ENCODE measurements at places on chromosomes 4 and X.

- peak; percentile 4 for DNase-seq
These were observed 429.1 kb upstream of the FTHL17 start for GRCh38 chrX:31500921-31501320.

DNA sequence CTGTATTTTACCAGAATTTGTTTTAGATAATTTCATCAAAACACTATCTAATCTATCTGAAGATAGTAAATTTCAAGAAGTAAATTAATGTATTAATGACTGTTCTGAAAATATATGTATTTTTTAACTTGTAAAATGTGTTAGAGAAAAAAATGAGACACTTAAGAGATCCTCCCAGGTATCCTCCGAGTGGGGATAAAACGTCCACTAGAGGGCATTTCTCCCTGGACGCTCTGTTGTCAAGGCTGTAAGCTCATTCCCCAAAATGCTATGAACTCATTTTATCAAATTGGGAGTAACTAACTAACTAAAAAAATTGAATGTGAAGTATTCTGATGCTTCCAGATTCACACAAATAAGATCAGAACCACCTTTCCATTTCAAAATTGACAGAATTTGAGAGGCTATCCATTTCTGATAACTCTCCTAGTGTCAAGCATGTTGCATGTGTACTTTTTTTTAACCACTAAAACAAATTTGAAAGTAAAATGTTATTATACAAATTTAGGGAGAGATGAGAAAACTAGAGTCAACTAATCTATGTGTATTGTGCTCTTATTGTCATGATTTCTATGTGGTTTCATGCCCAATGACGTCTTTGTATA lies 337.3 kb upstream of the HS3ST1 start:
- DNase-seq: peak; percentile 68

- DNase-seq: no peak
These were observed 94.8 kb downstream of the LARP7 start for GRCh38 chr4:112731715-112732114.

- no peak for DNase-seq
These were observed 5.5 kb downstream of the SAT1 start for GRCh38 chrX:23788521-23788920.

DNA sequence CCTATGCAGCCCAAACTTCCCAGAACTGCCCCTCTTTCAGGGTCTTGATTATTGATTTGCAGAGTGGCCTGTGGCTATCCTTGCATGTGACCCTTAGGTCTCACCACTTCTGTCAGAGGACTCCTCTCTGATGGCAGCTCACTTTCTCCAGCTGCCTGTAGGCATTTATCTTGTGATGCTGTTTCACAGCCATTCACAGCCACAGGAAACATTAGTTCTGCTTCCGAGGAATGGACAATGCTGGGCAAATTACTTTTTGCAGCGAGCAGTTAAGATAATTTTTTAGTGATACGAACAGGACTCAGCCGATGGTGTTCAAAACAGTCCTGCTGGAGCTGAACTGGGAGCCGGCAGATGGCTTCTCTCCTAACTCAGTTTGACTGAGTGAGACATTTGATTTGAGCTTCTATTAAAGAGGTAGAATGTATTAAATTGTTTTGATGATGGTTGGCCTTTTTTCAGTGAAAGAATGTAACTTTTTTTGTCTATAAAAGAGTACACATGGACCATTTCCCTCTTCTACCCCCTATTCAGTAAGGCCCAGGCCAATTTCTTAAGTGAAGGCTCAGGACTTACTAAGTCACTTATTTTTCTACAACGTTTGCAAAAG lies 58.4 kb upstream of the TMEM150C start:
- DNase-seq: no peak

GRCh38 chr4:161546902-161547301 lies 616.9 kb downstream of the FSTL5 start:
- DNase-seq: peak; percentile 43

GRCh38 chr4:53605783-53606182 lies 14.5 kb upstream of the LNX1 start:
- DNase-seq: no peak

GRCh38 chr4:95411371-95412088 lies 137.2 kb downstream of the UNC5C start:
- no peak for DNase-seq

- DNase-seq: no peak
These were observed 209.7 kb downstream of the SPRY1 start for GRCh38 chr4:123606336-123606735.

DNA sequence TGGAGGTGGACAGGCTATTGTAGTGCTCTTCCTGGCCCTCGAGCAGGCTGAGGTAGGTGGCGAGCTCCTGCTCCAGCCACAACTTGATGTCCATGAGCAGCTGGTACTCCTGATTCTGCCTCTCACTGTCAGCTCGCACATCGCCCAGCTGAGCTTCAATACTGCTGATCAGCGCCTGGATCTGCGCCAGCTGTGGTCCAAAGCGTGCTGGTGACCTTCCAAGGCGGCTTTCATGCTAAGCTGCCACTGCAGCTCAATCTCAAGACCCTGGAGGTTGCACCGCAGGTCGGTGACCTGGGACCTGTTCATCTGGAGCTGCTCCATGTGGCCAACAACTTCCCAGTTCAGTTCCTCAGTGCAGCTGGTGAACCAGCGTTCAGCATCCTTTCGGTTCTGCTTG lies 31.2 kb downstream of the LRIT3 start:
- DNase-seq: no peak

DNA sequence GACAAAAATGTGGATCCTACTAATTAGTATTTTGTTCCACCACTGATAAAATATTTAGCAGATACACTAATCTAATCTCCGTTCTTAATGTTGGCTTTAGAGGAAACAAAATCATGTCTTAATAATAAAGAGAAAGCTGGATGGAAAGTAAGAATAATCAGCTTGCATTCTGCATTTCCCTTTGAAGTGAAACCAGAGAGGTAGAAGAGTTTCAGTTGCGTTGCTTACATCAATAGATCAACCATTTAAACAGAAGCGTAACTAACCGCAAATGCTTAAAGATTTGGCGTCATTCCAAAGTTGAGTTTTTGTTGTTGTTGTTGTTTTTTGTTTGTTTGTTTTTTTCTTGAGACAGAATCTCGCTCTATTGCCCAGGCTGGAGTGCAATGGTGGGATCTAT lies 168.9 kb downstream of the TRIML1 start:
- no peak for DNase-seq

DNA sequence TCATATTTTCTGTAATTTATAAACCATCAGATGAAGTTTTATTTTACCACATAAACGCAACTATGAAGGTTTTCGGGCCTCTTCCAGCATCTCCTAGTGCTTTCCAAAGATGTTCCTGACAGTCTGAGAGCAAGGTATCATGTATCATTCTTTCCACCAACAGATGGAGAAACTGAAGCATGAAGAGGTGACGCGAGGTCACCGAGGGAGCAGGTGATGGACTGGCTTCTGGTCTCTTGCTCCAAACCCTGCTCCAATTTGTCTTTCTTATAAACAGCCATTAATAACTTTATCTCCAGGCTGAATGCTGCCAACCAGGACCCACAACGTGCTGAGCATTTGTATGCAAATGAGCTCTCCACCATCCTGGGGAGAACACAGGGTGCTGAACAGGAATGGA lies 86.3 kb upstream of the MAML3 start:
- DNase-seq: no peak

DNA sequence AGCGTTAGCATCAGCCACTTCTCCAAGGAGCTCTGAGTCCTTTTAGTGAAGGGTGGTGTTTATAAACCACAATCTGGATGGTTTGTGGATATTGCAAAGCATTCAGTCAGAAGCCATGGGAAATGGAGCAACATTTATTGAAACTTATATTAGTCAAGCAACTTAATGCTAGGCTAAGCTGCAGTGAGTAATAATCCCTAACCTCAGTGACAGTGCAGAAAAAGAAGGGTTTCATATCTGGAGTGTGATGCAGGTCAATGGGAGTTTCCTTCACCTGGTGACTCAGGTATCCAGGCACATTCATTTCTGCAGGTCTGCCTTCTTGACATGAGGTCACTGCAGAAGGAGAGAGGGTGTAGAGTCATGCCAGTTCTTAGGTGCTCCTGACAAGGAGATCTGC lies 10.4 kb upstream of the DRD5 start:
- peak; percentile 96 for DNase-seq

DNA sequence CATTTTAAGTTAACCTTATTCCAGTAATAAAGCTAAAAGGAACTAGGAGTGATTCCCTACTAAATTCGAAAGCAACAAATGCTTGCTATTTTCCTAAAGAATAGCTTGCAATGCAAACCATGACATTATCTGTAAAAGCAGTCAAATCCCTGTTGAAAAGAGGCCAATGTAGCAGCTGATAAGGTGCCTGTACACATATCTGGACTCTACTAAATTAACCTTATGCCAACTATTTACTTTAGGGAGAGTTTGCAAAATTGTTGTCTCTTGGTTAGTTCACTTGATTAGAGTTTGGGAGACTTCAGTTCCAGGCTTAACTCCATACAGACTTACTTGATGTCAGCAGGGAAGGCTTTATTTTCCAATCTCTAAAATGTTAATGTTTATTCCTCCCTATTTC lies 6.0 kb downstream of the IL13RA2 start:
- no peak for DNase-seq

DNA sequence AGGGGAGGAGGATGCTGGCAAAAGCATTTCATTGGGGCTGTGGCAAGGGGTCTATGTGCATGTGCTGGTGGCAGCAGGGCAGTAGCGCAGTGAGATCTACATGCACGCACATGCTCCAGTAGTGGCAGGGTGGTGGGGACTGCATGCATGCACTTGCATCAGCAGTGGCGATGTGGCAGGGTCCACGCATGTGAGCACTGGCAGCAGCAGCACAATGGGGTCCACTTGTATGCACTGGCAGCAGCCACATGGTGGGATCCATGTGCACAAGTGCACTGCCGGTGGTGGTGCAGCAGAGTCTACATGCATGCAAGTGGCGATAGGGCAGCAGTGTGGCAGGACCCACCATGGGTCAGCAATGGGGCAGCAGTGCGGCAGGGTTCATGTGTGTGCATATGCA lies 233.1 kb downstream of the THOC2 start:
- DNase-seq: no peak

- no peak for DNase-seq
These were observed 9.8 kb upstream of the CISD2 start for GRCh38 chr4:102858828-102859464.

GRCh38 chrX:46178763-46179162 lies 366.5 kb downstream of the ZNF674 start:
- DNase-seq: no peak

DNA sequence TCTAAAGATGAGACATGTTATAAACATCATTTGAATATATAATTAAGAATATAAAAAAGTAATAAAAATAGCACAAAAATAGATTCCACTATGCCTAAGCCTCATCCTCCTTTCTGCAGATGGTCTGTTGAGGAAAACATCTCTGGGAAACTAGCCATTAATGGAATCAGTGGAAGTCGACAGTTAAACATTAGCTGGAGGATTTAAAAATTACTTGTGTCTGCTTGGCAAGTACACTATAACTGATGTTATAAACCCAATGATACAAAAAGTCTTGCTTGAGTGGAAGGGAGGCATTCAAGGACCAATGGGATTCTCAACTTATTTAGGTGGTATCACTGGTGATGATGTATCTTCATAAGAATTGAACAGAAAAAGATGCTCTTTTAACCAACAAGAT lies 1598.3 kb downstream of the PCDH18 start:
- no peak for DNase-seq

DNA sequence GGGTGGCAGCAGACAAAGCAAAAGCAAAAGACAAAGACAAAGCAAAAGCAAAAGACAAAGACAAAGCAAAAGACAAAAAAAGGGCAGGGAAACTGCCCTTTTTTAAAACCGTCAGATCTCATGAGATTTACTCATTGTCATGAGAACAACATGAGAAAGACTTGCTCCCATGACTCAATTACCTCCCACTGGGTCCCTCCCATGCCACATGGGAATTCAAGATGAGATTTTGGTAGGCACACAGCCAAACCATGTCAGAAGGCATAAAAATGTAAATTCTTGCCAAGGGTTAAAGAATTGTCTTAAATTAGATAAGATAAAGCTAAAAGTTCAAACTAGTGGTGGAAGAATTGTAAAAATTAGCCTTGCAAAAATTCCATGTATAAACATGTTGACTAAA lies 419.7 kb downstream of the TRAM1L1 start:
- no peak for DNase-seq

GRCh38 chr4:124961138-124961750 lies 248.7 kb upstream of the ANKRD50 start:
- DNase-seq: no peak

- DNase-seq: peak; percentile 24
These were observed 6.8 kb downstream of the AKAP17A start for GRCh38 chrX:1598021-1598875.

GRCh38 chrX:120561634-120562568 lies 1.1 kb upstream of the CUL4B start:
- no peak for DNase-seq

GRCh38 chr4:37601531-37601930 lies 84.6 kb downstream of the RELL1 start:
- peak; percentile 82 for DNase-seq

DNA sequence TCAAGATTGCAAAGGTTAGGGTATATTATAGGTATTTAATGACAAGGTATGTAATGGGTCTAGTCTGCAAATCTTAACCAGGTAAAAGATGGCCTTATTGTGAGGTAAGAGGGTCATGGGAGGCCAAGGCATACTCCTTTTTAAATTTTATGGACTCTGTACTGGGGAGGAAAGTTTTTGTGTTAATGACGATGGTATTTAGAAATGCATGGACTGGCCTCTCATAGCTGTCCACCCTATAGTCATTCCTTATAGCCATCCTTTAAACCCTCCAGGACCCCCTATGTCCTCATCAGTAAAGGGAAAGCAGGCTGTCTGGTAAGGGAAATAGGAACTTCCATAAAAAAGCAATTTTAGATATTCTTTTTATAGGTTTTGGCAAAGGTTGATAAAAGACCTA lies 1.5 kb downstream of the AIMP1 start:
- DNase-seq: no peak

- DNase-seq: no peak
These were observed 33.6 kb upstream of the CCNG2 start for GRCh38 chr4:77123411-77123810.

- DNase-seq: no peak
These were observed 43.9 kb upstream of the KLF3 start for GRCh38 chr4:38620065-38620464.

- no peak for DNase-seq
These were observed 45.2 kb upstream of the BCOR start for GRCh38 chrX:40143001-40143400.

- DNase-seq: no peak
These were observed 14.1 kb downstream of the XIAP start for GRCh38 chrX:123873956-123874355.

DNA sequence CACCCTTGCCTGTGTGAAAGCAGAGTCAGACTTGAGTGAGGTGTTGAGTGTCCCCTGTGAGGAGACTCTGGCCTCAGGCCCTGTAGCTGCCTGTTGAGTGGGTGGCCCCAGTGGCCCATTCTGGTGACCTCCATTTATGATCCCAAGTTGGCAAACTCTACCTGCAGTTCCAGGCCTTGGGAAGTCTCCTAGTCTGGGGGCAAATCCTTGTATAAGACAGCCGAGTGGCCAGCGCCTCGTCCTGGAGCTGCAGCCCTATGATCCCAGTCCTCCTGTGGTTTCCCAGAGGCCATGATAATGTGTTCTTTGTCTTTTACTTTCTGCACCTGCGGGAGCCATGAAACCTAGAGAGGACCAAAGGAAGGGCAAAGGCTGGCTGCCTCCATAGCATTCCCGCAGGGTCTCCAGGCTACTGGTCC lies 58.7 kb downstream of the NBDY start:
- DNase-seq: no peak

GRCh38 chr4:7790999-7791398 lies 148.7 kb downstream of the AFAP1 start:
- DNase-seq: no peak
